ENCODE measurements at places on chromosomes 13 and 19. TPM values are rescaled to one million over a fixed set of nuclear protein-coding genes. Genes with fewer than 3 reads are reported as not detected.

GRCh38 chr19:19540715-19541515, 2.9 kb downstream of the CILP2 start:
- no peak overlapping the region for H3K27ac ChIP-seq
- DNase-seq, result no peak
- no peak overlapping the region for H3K4me3 ChIP-seq
- H3K36me3 ChIP-seq, result no peaks in the 10 kb centered on the region
- H3K27me3 ChIP-seq, result peaks cover 7% of the 10 kb centered on the region
- no peaks in the 10 kb centered on the region for H3K4me1 ChIP-seq

GRCh38 chr19:52941941-52942385, 18.7 kb upstream of the ZNF888 start:
- H3K4me1 ChIP-seq, result peaks cover 19% of the 10 kb centered on the region
- DNase-seq, result peak; percentile 10
- H3K27me3 ChIP-seq, result no peaks in the 10 kb centered on the region
- H3K36me3 ChIP-seq, result peaks cover 21% of the 10 kb centered on the region
- peak overlapping the region; percentile 91 for H3K4me3 ChIP-seq
- peak overlapping the region; percentile 87 for H3K27ac ChIP-seq

DNA sequence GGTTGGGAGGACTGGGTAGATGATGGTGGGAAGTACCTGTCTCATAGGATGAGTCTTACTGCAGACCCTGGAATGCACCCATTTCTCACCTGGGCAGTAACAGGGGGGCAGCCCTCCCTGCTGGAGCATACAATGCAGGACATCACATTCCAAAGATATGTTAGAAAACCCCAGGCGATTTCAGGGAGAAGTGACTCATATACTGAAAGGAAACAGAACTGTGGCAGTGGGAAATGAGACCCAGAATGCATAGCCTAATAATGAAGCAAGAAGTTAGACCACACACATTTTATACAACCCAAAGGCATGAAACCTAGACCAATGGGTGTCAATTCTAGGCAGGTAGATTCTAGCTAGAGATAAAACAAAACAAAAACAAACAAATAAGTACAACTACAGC, 402.7 kb downstream of the IRS2 start:
- peak overlapping the region; percentile 64 for H3K4me3 ChIP-seq
- no peaks in the 10 kb centered on the region for H3K27me3 ChIP-seq
- no peaks in the 10 kb centered on the region for H3K36me3 ChIP-seq
- H3K27ac ChIP-seq, result peak overlapping the region; percentile 80
- peaks cover 63% of the 10 kb centered on the region for H3K4me1 ChIP-seq

DNA sequence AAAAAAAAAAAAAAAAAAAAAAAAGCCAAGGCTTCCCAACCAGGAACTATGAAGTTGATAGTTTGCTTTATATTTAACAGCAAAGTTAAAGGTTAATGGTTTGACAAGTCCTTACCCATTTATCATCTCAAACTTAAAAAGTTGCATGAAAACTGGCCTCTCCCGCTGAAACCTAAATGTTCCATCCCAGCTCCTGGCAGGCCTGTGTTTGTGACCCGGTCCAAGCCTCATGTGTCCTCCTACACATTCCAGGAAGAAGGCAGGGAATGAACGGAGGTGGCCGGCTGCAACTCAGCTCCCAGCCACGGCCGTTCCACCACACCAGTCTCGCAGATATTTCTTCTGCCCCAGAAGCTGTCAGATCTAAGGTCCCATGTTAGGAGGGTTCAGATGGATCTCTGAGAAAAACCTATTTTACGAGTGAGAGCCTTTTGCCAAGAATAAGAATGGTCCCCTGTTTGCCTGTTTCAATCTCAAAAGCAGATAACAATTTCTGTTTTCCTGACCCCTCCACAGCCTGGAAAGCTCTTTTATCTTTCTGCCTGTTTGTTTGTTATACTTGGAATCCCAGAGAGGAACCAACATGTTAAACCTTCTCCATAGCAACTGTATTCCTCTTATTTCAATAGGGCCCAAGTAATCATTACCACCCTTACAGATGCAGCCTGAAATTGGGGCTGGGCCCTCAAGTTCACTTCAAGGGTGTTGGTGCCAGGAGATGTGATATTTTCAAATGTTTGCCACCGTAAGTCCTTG, 56.5 kb downstream of the KCTD12 start:
- H3K27ac ChIP-seq, result no peak overlapping the region
- no peaks in the 10 kb centered on the region for H3K4me1 ChIP-seq
- peaks cover 11% of the 10 kb centered on the region for H3K27me3 ChIP-seq
- H3K36me3 ChIP-seq, result no peaks in the 10 kb centered on the region
- no peak for DNase-seq

- H3K27ac ChIP-seq, result peak overlapping the region; percentile 64
- H3K4me3 ChIP-seq, result no peak overlapping the region
- peaks cover 2% of the 10 kb centered on the region for H3K27me3 ChIP-seq
- H3K36me3 ChIP-seq, result peaks cover 5% of the 10 kb centered on the region
- H3K4me1 ChIP-seq, result peaks cover 30% of the 10 kb centered on the region
Measured at GRCh38 chr19:10228920-10229319, 2.2 kb downstream of the S1PR2 start.

GRCh38 chr13:70394031-70394548, 285.8 kb upstream of the KLHL1 start:
- H3K4me1 ChIP-seq, result no peaks in the 10 kb centered on the region
- H3K27ac ChIP-seq, result no peak overlapping the region
- no peak overlapping the region for H3K4me3 ChIP-seq
- H3K27me3 ChIP-seq, result no peaks in the 10 kb centered on the region
- DNase-seq, result no peak

- DNase-seq, result no peak
- H3K4me3 ChIP-seq, result no peak overlapping the region
- H3K27ac ChIP-seq, result no peak overlapping the region
- no peaks in the 10 kb centered on the region for H3K36me3 ChIP-seq
Measured at GRCh38 chr13:77859450-77859849, 59.2 kb downstream of the EDNRB start.

- H3K36me3 ChIP-seq, result no peaks in the 10 kb centered on the region
- no peak within 1 kb of the TSS for H3K27ac ChIP-seq
- no peak within 1 kb of the TSS for H3K4me3 ChIP-seq
- peaks cover 6% of the 10 kb centered on the region for H3K4me1 ChIP-seq
Measured at GRCh38 chr13:112968910-112969691, at the start of gene MCF2L. TSS of gene MCF2L (plus strand) at chr13:112969214. CDS start at chr13:112969380, 166 bp downstream.

- H3K27me3 ChIP-seq, result peaks cover 2% of the 10 kb centered on the region
- no peak for DNase-seq
- no peaks in the 10 kb centered on the region for H3K36me3 ChIP-seq
- no peak overlapping the region for H3K4me3 ChIP-seq
- no peaks in the 10 kb centered on the region for H3K4me1 ChIP-seq
Measured at GRCh38 chr13:48281556-48281955, 22.0 kb upstream of the RB1 start.

- DNase-seq, result no peak
- H3K36me3 ChIP-seq, result peaks cover 4% of the 10 kb centered on the region
- no peaks in the 10 kb centered on the region for H3K4me1 ChIP-seq
Measured at GRCh38 chr19:33727331-33727998, 69.2 kb upstream of the KCTD15 start.

Gene NCAN
- total RNA-seq, result not detected

DNA sequence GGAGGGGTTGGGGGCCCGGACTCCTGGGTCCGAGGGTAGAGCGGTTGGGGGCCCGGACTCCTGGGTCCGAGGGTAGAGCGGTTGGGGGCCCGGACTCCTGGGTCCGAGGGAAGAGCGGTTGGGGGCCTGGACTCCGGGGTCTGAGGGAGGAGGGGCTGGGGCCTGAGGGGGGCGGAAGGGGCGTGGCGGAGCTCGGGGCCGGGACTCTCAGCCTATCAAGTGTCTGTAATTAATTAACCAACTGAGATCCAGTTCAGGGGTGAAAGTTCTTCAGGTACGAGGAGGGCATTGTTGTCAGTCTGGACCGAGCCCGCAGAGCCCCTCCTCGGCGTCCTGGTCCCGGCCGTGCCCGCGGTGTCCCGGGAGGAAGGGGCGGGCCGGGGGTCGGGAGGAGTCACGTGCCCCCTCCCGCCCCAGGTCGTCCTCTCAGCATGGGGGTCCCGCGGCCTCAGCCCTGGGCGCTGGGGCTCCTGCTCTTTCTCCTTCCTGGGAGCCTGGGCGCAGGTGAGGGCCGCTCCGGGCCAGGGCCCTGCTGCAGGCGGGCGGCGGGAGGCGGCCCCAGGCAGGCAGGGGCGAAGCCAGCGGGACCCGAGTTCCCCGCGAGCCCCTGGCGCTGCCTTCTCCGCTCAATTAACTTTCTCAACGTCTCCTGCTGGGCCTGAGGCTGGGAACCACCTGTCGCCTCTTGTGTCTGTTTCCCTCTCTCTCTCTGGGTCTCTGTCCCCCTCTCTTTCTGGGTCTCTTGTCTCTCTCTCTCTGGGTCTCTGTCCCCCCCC, 697 bp downstream of the FCGRT start:
- DNase-seq, result no peak
- no peaks in the 10 kb centered on the region for H3K36me3 ChIP-seq
- peak overlapping the region; percentile 88 for H3K4me3 ChIP-seq
- peaks cover 16% of the 10 kb centered on the region for H3K4me1 ChIP-seq
- H3K27me3 ChIP-seq, result no peaks in the 10 kb centered on the region

- H3K36me3 ChIP-seq, result peaks cover 19% of the 10 kb centered on the region
- no peaks in the 10 kb centered on the region for H3K4me1 ChIP-seq
- H3K4me3 ChIP-seq, result no peak overlapping the region
- no peaks in the 10 kb centered on the region for H3K27me3 ChIP-seq
- no peak overlapping the region for H3K27ac ChIP-seq
Measured at GRCh38 chr19:32642771-32643170, 32.2 kb downstream of the ANKRD27 start.

Gene CEACAM21
- total RNA-seq, result not detected

- 0 out of 2 replicates have a peak, but pooled peaks cover 4% of the 10 kb centered on the region for H3K36me3 ChIP-seq
- DNase-seq, result no peak
- H3K27ac ChIP-seq, result no peak overlapping the region
- H3K4me3 ChIP-seq, result no peak overlapping the region
Measured at GRCh38 chr13:41034881-41035280, 15.8 kb upstream of the ELF1 start.
